ENCODE measurements at places on chromosomes 3 and 15. TPM values are rescaled to one million over a fixed set of nuclear protein-coding genes. Genes with fewer than 3 reads are reported as not detected.

The SKOR1 gene
- 0.48 TPM for polyA plus RNA-seq

The THOC7 gene
- polyA plus RNA-seq: 59.4 TPM

DNA sequence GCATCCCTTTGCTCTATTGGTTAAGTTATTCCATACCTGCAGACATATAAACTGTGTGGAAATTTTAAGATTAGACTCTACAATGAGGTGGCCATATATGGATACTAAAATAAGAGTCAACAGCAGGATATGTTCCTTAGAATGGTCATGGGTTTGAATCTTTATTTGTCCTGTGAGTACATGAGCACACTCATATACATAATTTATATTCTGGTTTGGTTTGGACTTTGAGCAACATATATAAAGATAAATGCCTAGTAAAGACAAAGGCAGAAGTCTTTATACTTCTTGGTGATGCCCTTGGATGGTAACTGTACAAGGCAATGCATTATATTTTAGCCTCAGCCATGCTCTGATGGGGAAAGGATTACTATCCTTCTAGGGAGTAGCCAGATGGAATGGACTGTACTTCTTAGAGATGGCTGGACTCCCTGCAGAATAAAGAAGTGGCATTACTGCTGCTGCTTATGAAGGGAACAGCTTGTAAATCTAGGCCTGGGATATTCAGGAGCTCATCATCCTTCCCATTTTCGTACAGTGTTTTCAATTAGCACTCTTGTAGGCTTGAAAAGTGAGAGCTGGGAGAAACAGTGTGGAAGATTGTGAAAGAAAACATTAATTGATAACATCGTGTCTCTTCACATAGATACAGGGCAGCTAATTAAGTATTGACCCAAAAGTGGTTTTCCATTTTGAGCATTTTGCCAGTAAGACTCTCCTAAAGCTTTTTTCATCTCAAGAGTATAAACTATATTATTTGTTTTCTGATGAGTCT is 60.4 kb downstream of the HMG20A start:
- DNase-seq: no peak

GRCh38 chr15:91954292-91954691 is 100.8 kb downstream of the SLCO3A1 start:
- DNase-seq: no peak

GRCh38 chr3:14864131-14864530 is 45.4 kb downstream of the FGD5 start:
- DNase-seq: no peak

DNA sequence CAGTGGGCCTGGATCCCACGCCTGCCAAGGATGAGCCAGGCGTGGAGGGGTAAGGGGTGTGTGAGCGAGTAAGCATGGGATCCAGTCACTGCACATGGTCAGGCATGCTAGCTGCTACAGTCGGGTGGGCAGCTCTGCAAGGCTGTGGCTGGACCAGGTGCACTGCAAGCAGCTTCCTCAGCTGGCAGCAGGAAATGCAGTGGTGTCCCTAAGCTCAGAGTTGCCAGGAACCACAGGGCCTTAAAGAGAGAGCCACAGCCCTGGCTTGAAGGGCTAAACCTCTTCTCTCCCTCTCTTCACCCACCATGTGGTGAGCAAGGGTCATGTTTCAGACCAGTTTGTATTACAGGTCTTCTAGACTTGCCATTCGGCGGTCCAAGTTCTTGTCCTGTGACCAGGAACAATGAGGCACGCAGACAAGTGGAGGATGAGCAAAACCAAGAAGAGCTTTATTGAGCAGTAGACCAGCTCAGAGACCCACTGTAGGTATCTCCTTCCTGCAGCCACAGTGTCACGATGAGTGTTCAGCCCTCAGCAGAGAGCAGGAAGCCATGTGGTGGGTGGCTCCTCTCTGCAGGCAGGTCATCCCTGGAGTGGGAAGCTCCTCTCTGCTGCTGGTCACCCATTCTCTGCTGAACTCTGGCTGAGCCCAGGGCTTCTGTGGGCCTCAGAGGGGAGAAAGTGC is 511.9 kb downstream of the PYDC2 start:
- no peak for DNase-seq

- no peak for DNase-seq
Measured at GRCh38 chr3:59555593-59556315, 505.9 kb upstream of the CFAP20DC start.

GRCh38 chr3:85592256-85592655 is 633.5 kb downstream of the CADM2 start:
- DNase-seq: no peak

DNA sequence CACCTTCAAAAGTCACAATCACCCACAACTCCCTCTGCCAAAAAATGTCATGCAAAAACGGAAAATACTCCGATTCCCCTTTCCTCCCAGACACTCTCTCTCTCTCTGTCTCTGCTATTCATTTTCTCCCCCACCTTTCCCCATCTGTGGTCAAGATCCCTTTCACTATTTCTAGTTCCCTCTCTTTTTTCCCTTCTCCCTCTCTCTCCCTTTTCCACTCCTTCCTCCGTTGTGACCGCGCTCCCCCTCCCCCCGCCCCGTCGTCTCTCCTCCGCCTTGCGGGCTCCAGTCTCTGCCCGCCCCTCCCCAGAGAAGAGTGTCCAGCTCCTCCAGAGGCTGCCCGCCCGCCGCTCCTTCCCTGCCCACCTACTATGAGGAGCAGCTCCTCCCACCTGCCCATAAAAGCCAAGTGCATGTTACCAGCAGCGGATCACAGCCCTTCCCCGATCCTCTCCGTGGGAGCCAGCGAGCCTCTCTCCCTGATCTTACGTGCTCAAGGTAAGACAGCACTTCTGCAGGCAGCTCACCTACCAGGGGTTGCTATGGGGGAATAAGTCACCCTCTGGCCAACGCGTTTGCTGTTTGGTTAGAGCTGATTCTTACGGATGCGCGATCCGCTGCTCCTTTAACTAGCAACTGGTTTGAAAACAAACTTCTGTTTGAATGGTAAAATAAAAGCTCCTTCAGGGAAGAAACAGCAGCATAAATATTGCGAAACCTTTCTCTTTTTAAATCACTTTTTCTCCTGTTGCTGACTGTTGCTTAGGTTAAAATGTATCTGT is at the start of gene COL8A1:
Gene COL8A1 (plus strand): TSS at position 428 of the 782 bp plus-strand sequence. CDS start 152,089 bp downstream, outside the sequence.
- no peak for DNase-seq

DNA sequence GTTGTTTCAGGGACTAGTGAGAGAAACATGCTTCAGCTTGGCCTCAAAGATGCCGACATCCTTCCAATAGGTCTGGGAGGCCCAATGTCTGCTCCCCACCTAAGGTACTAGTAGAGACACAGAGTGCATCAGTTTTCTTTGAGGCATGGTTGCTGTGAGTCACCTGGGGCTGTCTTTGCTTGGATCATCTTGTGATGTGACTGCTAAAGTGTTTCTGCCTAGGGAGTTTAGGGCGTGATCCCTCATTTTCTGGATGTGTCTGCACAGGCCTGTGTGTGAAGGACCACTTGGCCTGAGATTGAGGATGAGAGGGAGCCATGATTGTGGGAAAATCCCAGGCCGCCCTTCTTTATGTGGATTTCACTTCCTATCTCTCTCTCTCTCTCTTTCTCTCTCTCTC is 4.8 kb downstream of the GASK1A start:
- DNase-seq: no peak

GRCh38 chr3:13124631-13125030 is 51.4 kb upstream of the IQSEC1 start:
- DNase-seq: no peak

The SEC22A gene
- 23.9 TPM for polyA plus RNA-seq

DNA sequence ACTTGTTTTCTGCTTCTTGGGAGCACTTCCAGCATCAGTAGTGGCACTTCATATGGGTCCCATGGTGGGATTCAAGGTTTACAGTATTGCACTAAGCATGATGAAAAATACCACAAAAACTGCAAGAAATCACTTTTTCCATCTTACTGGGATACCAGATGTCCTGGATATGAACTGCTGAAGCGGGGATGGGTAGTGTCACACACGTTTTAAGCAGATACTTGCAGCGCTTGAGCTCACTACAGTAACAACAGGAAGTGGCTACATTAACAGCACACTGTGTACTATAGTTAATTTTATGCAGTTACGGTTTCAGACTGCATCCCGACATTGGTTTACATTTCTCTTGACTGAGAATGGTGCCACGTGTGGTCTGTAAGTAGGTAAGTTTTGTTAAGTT is 3.5 kb upstream of the ISG20 start:
- DNase-seq: no peak

- DNase-seq: no peak
Measured at GRCh38 chr3:57986261-57986660, 22.0 kb upstream of the FLNB start.

- DNase-seq: no peak
Measured at GRCh38 chr15:58690703-58691102, 58.8 kb downstream of the ADAM10 start.

GRCh38 chr15:45993508-45993907 is 358.7 kb downstream of the SQOR start:
- no peak for DNase-seq

- DNase-seq: no peak
Measured at GRCh38 chr3:128084675-128085021, 32.4 kb downstream of the SEC61A1 start.

- DNase-seq: no peak
Measured at GRCh38 chr3:180176059-180176458, 139.3 kb upstream of the PEX5L start.

DNA sequence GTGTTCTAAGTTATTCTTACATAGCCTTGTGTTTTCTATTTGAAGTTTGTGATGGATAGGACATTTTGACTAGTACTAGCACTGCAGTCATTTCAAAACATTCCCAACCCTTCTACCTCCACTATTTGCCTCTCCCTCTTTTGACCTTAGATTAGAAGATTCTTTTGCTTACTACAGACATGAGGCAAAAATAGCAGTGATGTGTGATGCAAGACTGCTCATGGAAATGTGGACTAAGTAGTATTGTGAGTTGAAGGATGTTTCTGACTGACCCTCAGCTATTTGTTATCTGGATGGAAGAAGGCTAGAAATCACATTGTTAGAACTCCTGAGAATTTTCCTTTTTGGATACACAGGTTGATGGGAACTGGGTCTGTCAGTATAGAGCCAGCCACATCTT is 45.9 kb downstream of the ATP2C1 start:
- DNase-seq: no peak

DNA sequence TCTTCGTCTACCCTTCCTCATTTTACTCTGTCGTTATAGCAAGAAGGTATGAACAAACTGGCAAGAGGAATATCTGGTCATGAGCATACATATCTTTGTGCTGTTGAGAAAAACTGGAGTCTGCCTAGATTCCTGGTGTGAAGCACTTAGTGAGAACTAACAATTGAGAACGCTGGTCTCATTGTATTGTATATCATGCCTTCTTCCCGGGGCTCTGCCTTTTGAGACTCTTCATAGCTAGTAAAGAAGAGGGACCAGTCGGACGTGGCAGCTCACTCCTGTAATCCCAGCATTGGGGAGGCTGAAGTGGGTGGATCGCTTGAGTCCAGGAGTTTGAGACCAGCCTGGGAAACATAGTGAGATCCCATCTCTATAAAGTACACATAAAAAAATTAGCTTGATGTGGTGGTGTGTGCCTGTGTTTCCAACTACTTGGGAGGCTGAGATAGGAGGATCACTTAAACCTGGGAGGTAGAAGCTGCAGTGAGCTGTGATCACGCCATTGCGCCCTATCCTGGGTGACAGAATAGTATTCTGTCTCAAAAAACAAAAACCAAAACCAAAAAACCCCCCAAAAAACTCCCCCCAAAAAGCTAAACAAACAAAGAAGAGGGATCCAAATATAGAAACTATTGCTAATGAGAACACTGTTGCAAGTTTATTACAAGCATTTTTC is 11.8 kb downstream of the CMC1 start:
- no peak for DNase-seq

All from renal pelvis (tissue), 12 donors.